Foreskin keratinocyte (primary cell): ENCODE measurements at places on chromosomes 13 and 19. TPM values are rescaled to one million over a fixed set of nuclear protein-coding genes. Genes with fewer than 3 reads are reported as not detected.

Gene CYSLTR2
- total RNA-seq, result not detected in 2 replicates

Gene SERP2
- total RNA-seq, result 4.9 and 6.0 TPM in 2 replicates

Gene ZNF471
- 1.0 and 1.4 TPM in 2 replicates for total RNA-seq

Gene MEX3D
- total RNA-seq, result 26.2 and 27.9 TPM in 2 replicates

Gene ACP5
- 13.2 and 14.5 TPM in 2 replicates for total RNA-seq

Gene DYRK1B
- 3.8 and 7.0 TPM in 2 replicates for total RNA-seq

Gene SLC25A41
- total RNA-seq, result 0.14 and 0.20 TPM in 2 replicates

DNA sequence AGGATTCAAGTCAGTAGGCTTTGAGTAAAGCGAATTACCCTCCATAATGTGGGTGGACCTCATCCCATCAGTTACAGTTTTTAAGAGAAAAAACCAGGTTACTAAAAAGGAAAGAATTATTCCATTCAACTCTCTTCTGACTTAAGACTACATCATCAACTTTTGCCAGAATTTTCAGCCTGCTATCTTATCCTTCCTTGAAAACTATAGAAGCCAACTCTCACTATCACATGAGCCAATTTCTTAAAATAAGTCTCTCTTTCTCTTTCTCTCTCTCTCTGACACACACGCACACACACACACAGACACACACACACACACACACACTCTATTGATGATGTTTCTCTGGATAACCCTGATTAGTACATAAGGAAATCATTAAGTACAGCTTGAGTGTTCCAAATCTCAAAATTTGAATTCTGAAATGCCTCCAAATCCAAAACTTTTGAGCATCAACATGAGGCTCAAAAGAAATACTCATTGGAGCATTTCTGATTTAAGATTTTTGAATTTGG, 217.0 kb upstream of the PRR20A start:
- DNase-seq, result no peak

GRCh38 chr13:50080911-50081678, 65.9 kb downstream of the KCNRG start:
- DNase-seq, result no peak

DNA sequence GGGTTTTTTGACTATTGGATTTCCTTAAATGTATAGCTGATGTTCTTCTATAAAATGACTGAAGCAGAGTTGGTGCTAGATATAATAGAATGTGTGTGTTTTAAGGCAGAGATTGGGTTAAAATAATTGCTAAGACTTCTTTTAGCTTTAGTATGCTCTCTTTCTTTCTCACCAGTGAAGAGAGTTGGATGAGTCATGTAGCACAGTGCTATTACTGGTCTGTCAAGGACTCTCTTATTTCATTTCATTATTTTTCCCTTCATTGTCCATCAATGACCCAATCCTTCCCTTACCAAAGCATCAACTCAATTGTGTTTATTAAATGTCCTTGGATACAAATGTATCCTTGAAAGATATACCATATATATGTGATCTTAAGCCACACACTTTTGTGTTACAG, 268.9 kb downstream of the IRS2 start:
- peak; percentile 23 for DNase-seq

- DNase-seq, result no peak
Measured at GRCh38 chr19:54335164-54335563, 3.8 kb downstream of the LILRA4 start.

- no peak for DNase-seq
Measured at GRCh38 chr19:15108845-15109767, 1.9 kb downstream of the SYDE1 start.

DNA sequence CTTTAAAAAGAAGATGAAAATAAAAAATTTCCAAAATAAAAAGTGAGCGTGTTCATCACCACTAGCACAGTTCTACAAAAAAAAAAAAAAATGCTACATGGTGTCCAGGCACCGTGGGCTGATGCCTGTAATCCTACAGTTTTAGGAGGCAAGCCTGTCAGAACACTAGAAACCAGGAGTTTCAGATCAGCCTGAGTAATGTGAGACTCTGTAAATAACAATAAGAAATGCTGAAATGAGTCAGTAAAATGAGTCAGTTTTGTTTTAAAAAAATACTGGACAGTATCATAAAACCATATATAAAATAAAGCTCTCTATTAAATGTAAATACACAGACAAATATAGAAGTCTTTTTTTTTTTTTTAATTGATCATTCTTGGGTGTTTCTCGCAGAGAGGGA, 30.0 kb downstream of the ZNF91 start:
- DNase-seq, result no peak

DNA sequence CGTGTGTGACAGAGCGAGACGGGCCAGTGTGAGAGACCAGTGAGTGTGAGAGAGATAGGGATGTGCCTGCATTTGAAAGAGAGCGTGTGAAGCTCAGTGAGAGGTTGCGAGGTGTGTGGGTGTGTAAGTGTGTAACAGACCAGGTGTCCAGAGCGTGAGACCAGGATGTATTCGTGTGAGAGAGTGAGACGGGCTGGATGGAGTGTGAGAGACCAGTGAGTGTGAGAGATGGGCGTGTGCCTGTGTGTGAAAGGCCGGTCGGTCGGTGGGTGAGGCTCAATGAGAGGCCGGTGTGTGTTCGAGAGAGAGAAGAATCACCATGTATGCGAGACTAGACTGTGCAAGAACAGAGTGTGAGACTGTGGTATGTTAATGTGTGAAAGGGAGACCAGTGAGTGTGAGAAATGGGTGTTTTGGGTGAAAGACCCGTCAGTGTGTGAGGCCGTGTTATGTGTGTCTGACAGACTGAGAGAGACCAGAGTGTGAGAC, 679 bp downstream of the ZNF471 start:
- no peak for DNase-seq

- no peak for DNase-seq
Measured at GRCh38 chr13:39910041-39910440, 254.6 kb downstream of the COG6 start.

- DNase-seq, result no peak
Measured at GRCh38 chr13:48862572-48862971, 113.1 kb upstream of the FNDC3A start.

DNA sequence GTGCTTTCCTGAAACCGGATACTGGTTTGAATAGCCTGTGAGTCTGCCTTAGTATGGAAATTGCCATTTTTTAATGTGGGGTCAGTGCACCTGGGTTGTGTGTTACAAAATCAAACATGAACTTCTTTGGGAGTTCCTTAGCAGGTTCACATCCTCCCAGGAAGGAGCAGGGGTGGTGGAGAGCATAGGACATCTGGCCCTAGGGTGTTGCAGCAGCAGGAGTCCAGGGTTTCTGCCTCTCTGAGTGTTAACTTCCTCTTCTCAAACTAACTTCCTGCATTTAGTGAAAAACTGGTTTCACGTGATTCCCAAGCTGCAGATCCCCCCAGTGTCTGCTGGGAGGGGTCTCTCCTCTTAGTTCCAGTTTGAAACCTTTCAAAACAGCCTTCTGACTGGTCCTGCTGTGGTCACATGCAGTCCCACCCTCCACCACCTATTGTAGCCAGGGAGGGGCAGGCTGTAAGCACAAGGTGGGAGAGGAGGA, 7.2 kb downstream of the RNASEH2B start:
- DNase-seq, result no peak

- DNase-seq, result no peak
Measured at GRCh38 chr13:22126433-22127021, 455.7 kb downstream of the FGF9 start.

DNA sequence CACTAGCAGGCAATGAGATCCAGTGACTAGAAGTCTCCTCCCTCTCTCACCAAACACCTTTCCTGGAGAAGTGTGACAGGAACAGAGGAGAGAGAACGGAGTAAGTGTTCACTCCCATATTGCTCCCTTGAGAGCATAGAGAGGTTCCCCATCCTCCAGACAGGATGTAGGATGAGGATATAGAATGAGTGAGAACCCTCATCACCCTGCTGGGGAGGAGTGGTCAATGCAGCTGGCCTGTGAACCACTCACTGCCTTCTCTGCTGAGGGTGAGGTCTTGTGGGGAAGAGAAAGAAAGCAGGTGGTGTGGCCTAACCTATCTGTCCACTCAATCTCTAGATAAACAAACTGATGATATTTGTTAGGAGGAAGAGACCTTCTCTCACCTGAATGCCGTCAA, 386.6 kb downstream of the PCDH20 start:
- no peak for DNase-seq

DNA sequence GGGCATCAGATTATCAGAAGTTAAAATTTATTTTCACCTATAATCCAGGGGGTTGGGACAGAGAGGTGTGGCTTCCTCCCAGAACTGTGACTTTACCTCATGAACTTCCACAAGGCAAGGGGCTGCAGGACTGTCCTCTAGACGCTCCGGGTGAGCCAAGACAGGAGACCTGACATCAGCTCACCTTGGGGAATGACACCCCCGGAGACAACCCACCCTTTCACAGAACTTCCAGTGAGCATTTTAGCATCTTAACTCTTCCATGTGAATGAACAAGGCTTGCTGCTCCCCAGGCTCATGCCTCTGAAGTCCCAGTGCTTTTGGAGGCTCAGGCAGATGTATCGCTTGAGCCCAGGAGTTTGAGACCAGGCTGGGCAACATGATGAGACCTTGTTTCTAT, 29.4 kb upstream of the TFDP1 start:
- no peak for DNase-seq

DNA sequence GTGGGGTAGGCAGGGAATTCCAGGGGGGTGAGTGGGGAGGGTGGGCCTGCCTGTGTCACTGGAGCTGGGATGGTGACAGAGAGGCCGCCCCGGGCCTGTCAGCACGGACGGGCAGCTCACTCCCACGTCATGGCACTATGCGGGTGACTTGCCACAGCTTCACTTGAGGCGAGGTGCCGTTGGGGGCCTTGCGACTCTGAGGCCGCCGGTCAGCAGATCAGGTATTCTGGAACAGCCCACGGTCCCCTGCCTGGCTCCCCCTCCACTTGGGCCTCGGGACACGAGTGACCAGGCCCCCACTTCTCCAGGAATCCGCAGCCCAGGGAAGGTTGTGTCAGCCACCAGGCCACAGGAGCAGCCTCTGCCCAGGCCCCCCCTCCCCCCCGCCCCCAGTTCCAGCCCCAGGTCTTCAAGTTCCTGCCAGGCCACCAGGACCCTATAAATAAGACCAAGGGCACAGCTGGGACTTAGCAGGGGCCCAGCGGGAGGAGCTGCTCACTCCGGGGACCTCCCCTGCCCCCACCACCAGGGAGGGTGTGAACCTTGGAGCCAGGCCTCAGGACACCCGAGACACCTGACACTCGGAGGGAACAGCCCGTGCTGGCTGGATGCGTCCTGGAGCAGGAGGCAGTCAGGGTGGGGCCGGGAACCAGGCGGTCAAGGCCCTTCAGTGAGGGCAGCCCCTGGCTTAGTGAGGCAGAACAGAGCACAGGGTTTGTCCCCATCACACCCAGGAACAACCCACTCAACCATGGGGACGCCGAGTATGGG, 2.7 kb upstream of the MIDN start:
- no peak for DNase-seq

- no peak for DNase-seq
Measured at GRCh38 chr13:105403086-105403485, 1132.4 kb downstream of the EFNB2 start.

- DNase-seq, result no peak
Measured at GRCh38 chr13:102017248-102017647, 384.6 kb downstream of the FGF14 start.

DNA sequence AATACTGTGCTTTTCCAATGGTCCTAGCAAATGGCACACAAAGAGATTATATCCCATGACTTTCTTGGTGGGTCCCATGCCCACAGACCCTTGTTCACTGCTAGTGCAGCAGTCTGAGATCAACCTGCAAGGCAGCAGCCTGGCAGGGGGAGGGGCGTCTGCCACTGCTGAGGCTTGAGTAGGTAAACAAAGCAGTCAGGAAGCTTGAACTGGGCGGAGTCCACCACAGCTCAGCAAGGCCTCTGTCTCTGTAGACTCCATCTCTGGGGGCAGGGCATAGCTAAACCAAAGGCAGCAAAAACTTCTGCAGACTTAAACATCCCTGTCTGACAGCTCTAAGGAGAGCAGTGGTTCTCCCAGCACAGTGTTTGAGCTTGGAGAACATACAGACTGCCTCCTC, 82.9 kb downstream of the ZNF737 start:
- DNase-seq, result no peak

GRCh38 chr19:15254547-15254946, 22.3 kb upstream of the EPHX3 start:
- no peak for DNase-seq

DNA sequence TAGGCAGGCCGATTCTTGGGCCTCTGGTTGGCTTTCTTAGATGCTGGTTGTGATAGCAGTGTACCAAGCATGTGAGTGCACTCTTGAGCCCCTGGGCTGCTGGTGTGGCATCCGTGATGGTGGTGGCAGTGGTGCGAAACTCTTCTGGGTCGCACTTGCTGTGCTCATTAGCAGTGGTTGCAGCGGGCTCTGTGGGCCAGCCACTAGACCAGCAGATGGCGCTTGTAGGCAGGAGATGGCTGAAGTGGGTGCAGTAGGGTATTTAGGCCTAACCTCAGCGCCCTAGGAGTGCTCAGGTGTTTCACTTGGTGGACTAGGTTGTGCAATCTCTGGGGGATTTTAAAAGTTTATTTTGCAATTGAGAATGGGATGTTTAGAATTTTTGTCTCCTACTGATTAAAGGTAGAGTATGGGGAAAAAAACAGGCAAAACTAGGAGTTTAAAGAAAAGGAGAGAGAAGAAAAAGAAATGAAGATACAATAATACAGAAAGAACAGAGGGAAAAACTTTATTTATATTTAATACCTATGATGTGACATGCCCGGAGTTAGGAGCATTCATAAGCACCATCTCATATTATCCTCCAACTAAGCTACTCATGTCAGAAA, 4.3 kb upstream of the ZNF17 start:
- peak; percentile 52 for DNase-seq

DNA sequence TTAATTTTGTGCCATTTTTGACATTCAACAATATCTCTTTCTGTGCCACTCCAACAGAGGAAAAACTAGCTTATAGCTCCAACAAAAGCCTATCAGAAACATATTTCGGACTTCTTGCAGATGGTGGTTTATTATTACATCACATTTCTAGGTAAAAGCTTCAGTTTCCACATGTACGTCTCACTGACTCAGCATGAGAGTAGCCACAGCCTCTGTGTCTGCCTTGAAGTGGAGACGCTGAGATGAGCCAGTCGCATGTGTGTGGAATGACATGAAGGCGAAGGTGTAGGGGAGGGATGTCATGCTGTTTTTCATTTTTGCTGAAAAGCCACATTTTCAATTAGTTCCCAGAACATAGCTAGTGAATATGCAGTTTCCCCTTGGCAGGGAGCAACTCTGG, 598.6 kb downstream of the EFNB2 start:
- no peak for DNase-seq
